ENCODE measurements at places on chromosomes 3 and 15.

GRCh38 chr15:43249699-43250203 lies 17.0 kb downstream of the TGM5 start:
- DNase-seq, result peak; percentile 84

- DNase-seq, result no peak
Measured at GRCh38 chr3:190485830-190486532, 27.9 kb upstream of the IL1RAP start.

DNA sequence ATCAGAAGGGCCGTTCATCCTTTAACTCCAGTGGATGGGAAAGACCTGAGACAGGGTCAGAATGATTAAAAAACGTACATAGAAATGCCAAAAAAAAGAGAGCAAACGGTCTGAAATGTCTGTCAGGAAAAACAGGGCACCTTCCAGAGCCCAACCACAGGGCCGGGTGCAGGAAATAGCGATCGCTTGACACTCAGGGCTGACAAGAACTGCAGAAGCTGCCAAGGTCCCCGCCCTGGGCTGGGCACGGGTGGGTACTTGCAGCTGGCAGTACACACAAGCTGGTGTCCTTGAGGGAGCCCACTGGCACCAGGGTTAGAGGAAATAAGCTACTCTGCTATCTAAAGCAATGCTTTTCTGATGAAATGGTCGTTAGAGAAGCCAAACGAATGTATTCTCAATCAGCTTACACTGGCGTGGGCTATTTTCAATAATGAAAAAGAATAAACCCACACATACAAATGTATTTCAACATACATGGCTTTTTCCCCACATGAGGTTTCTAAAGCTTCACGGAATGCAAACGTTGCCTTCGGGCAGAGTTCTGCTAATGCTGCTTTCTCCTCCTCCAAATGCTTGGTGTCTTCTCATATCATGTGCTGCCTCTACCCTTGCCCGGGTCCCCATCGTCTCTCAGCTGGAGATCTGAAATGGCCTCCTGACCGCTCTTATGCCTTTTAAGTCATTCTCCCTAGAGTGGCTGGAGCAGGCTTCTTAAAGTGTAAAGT lies 15.6 kb downstream of the FRMD4B start:
- no peak for DNase-seq

DNA sequence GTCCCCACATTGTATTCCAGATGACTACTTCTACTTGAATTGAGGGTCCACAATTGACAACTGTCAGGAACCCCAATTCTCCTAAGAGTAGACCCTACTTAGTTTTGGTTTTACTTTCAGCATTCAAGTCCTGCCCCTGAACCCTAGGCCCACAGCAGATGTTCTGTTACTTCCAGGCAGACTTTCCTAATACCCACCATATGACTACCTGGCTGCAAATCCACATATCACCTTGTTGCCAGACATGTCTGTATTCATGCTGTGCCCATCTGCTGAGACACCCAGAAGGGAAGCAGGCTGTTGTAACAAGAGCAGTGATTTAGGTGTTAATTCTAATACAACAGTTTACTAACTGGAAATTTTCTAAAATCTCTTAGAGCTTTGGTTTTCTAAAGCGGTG lies 235.1 kb upstream of the CCDC54 start:
- DNase-seq, result no peak

- DNase-seq, result no peak
Measured at GRCh38 chr15:59550956-59551355, 60.6 kb upstream of the GCNT3 start.

GRCh38 chr3:128256131-128256530 lies 102.8 kb downstream of the EEFSEC start:
- DNase-seq, result no peak

DNA sequence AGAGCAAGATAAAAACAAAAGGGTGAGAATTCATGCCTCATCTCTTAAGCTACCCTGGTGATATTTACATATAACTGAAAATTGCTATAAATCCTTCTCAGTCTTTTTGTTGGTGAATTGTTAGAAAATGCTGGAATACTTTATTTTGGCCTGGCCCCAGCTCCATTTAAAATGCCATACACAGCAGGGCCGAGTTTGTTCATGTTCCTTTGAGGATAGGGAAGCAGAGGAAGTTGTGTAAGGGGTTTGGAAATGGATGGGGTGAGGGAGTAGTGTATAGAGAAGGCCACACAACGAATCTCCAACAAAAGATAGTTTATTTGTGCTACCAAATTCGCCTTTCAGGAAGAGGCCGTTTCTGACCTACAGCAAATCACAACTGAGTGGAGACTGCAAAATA lies 78.6 kb upstream of the ADAMTS9 start:
- no peak for DNase-seq

DNA sequence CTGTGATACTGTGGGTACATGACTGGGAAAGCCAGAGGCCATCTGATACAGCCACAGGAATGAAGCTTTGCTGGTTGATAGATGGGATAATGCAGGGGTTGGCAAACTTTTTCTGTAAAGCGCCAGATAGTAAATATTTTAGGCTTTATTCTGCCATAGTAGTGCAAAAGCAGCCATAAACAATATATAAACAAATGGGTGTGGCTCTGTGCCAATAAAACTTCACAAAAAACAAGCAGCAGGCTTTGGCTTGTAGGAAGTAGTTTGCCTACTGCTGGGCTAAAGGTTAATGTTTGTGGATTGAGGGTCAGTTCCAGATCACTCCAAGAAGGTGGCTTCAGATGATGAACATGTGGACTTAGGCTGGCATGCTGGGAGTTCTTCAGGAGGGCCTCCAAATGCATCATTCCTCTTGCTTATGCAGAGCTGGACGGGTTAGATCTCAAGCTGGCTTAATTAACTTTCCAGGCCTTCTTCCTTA lies 305.7 kb downstream of the RPLP1 start:
- DNase-seq, result no peak

DNA sequence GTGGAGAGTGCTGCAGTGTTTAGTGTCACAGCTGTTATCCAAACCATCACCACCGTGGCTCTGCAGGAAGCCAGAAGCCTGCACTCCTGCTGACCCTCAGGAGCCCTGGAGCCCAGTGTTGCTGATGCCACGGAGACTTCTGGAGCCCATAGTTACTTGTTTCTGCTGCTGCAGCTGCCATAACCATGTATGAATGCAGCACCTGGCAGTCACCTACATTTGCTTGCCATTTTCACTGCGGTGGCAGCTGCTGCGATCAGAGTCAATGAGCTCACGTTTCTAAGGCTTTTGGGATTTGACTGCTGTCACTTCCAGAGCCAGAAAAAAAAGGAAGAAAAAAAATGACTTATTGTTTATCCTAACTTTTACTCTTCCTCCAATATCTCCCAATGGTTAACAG lies 299.2 kb upstream of the THRB start:
- DNase-seq, result no peak

DNA sequence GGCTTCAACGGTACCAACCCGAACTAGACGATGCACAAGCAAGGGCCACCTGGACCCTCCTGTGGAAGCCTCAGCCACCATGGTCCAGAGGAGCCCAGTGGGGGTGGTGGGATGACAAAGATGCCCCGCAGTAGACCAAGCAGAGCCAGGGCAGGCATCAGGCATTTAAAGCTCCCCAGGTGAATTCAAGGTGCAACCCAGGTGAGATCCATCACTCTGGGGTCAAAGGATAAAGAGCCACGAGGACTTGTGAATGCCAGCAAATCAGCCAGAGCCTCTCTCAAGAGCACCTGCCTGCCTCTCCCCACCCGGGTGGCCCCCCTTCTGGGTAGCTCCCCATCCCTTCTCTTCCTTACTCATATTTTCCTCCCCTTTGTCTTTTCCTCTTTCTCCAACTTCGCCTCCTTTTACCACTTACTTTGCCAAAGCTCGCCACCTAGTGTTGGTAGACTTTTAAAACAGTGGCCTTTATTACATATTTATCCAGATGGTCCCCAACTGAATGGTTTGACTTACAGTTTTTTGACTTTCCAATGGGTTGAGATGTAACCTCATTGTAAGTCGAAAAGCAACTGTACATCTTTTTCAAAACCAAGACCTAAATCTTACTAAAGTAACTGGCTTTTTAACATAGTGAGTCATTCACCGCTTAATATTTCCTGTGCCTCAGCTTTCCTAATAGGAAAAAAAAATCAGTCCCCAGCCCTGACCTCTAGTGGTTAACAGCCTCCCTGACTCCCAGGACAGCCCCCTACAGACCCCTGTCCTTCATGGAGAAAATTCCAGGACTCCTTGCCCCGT lies 18.8 kb downstream of the PLA2G4F start:
- DNase-seq, result peak; percentile 52

DNA sequence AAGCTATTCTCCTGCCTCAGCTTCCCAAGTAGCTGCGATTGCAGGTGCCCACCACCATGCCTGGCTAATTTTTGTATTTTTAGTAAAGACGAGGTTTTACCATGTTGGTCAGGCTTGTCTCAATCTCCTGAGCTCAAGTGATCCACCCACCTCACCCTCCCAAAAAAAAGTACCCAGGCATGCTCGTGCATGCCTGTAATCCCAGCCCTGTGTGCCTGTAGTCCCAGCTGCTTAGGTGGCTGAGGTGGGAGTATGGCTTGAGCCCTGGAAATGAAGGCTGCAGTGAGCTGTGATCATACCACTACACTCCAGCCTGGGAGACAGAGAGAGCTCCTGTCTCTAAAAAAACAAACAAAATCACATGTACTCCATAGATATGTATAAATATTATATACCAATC lies 176.5 kb downstream of the SOX2 start:
- no peak for DNase-seq

- DNase-seq, result no peak
Measured at GRCh38 chr15:88653200-88654064, 14.6 kb downstream of the ISG20 start.

All from ACHN (cell line).